GF-D8 (cell line): ENCODE measurements at places on chromosomes 16 and 17.
A peak's percentile ranks its signal among the peaks of the same experiment; 100 is the strongest.

DNA sequence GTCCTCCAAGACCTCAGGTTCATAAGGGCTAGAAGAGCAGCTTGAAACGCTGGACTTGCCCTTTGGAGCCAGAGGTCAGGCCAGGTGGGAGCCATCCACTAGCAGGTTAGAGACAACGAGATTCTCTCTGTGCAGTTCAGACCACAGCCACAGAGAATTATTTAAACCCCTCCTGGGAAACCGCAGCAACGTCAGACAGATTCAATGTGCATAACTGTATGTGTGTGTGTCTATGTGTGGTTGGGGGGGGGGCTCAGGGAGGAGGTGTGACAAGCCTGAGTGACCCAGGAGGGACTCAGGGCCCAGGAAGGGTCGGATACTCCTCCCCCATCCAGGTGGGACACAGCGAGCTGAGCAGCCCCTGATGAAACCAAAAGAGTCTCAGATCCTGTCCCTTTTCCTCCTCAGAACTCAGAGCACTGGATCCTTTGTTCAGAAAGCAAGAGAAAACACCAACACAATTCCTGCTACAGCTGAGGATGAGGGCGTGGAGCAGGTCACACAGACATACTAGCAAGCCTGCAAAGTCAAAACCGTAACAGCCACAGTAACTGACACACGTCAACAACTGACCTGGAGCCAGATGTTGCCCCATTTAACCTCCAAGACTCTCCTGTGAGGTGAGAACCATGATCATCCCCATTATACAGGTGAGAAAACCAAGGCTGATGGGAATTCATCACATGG is 66.8 kb downstream of the XYLT1 start:
- DNase-seq, result no peak

DNA sequence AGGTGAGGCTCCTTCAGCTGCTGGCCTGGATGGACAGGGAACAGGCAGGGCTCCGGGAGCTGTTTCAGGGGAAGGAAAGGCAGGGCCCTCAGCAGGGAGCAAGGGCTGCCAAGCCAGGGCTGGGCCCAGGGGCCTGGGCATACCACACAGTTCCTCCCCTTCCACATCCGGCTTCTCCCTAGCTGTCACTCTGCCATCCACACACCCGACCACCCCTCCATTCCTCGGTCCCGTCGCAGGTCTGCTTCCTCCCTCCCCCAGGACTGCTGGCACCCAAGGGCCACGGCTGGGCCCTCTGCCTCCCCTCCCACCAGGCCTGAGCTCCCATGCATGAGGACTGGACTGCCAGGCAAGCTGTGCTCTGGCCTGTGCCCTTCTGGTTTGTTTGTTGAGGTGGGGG is 24.0 kb downstream of the CDIP1 start:
- DNase-seq, result no peak

GRCh38 chr16:11492808-11493530 is 93.8 kb downstream of the LITAF start:
- DNase-seq, result no peak

- no peak for DNase-seq
Measured at GRCh38 chr16:84699147-84699711, 571 bp upstream of the USP10 start.

DNA sequence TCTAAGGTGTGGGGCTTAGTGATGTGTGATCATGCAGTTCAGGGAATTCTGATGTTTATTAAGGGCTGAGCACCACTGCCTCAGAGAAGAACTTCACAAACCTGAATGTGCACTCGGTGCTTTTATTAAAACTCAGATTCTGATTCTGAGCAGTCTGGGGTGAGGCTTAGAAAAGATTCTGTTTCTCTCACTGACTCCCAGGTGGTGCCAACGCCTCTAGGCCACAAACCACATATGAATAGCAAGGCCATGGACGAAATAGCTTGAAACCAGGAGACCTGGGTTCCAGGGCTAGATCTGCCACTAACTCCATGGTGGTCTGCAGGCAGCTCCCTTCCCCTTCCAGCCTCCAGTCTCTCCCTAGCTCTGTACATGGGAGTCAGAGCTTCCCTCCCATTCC is 169.1 kb downstream of the HS3ST3B1 start:
- no peak for DNase-seq

DNA sequence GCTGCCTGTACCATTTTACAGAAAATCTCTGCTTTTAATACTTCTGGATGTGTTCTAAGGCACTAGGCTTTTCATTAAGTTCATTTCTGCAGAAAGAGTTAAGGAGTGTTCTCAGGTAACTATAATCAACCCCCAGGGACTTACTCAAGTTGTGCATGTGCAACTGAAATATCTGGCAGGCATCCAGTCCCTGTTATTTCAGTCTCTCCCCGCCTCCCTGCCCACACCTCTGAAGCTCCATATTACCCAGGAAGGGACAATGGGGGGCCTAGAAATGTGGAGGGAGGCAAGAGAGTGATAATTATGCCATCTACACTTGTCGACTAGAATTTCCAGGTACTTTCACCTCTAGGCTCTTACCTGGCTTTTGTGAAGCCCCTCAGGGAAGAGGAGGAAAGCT is 432.2 kb downstream of the MAF start:
- DNase-seq, result no peak

DNA sequence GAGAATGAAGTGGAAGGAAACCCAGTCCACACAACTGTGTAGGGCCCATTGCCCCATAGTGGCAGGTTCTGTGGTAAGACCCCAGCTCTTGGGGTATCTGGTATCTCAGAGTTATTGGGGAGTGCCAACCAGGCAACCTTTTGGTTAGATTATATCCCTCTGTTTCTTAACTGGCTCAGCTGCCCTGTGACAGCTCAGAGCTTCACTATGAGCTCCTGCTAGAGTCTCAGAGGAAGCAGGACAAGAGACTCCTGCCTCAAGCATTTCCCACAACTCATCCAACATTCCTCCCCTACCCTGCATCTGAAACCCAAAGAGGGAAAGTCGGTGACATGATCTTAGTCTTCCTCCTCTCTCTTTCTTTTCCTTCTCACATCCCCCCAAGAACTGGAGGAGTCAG is 292.3 kb downstream of the SHISA9 start:
- no peak for DNase-seq

- DNase-seq, result no peak
Measured at GRCh38 chr17:9883451-9883850, 21.6 kb downstream of the RCVRN start.

DNA sequence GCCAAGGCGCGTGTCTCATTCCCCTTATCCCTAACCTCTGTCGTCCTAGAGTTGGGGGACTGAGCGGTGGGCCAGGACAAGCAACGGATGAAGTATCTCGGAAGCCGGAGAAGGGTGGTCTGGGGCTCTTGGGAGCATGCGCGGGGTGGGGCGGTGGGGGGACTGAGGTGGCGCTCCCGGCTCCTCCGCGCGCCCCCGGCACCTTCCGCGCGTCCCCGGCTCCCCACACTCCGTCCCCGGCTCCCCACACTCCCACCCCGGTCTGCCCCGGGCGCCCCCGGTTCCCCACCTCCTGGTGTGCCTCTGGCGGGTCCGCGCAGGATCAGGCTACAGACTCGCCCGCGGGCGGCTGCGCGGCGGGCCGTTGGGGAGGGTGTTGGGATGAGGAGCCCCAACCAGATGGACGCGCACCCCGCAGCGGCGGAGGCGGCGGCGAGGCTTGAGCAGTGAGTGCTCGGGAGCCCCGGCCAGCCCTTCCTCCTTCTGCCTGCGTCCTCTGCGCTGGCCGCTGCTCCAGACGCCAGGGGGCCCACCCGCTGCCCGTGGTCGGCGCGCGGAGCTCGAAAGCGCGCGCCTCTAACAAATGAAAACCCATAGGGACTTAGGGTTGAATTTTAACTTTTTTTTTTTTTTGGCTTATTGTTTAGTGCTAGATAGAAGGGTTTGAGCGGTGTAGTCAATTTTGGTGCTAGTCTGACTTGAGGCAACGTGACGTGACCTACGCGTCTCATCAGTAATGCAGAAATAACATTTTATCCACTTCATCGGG is 5.6 kb upstream of the CRYM start:
- DNase-seq, result no peak

- no peak for DNase-seq
Measured at GRCh38 chr17:53941231-53941630, 118.5 kb downstream of the KIF2B start.

- no peak for DNase-seq
Measured at GRCh38 chr16:12168074-12169000, 191.8 kb downstream of the SNX29 start.

DNA sequence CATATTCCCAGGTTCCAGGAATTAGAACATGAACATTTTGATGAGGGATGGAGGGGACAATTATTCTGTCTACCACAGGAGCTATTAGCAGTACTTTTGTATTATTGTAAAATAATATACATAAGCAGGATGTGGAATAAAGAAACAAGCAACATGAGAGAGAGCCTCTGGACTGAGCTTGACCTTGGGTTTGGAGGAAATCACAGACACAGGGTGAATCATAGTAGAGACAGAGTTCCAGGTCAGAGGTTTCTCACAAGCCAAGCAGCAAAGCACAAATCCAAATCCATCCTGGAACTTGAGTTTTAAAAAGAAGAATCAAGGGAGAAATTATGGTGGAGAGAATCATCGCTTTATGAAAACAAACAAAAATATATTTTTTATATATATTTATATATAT is 5.1 kb downstream of the KRT31 start:
- DNase-seq, result no peak

DNA sequence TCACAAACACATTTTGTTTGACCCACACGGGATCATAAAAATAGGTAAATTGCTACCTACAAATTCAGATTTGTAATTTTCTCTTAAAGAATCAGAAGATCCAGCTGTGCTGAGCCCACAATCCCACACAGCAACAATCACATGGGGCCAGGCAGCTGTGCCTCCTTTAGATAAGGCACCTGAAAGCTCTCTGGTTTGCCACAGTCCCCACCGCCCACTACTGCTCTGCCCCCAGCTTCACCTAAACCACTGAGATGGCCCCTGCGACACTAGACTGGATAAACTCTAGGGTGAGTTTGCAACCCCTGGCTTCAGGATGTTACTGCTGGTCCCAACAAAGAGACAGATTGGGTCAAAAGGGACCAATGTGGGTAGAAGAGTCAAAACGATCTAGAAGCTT is 96.8 kb downstream of the GSG1L start:
- no peak for DNase-seq

GRCh38 chr17:55433629-55434422 is 12.2 kb upstream of the MMD start:
- peak; percentile 74 for DNase-seq

GRCh38 chr17:81895400-81895799 is 3.9 kb downstream of the ANAPC11 start:
- no peak for DNase-seq

DNA sequence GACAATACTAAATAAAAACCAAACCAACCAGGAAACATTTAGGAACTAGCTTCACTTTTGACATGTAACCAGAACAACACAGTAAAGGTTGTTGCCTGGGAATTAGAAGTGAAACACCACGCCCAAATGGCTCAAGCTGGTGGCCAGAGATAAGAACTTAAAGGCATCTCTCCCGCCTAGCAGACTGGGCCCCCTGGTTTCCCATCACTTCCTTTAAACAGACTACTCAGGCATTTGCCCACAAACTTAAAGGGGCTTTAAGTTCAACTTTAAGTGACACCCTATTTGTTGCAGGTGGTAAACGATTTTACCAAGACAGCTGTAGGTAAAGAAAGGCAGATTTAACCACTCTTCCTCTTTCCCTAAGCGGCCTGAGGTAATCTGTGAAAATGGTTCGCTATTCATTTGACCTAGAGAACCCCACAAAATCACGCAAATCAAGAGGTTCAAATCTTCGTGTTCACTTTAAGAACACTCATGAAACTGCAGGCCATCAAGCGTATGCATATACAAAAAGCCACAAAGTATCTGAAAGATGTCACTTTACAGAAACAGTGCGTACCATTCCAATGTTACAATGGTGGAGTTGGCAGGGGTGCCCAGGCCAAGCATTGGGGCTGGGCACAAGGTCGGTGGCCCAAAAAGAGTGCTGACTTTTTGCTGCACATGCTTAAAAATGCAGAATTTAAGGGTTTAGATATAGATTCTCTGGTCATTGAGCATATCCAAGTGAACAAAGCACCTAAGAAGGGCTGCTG is 40.8 kb upstream of the BPTF start:
- peak; percentile 86 for DNase-seq

- no peak for DNase-seq
Measured at GRCh38 chr17:42521666-42522262, 14.3 kb upstream of the NAGLU start.

- DNase-seq, result no peak
Measured at GRCh38 chr16:54106057-54106456, 180.5 kb downstream of the IRX3 start.

GRCh38 chr17:36689089-36689667 is 87.8 kb downstream of the MRM1 start:
- DNase-seq, result no peak

- DNase-seq, result no peak
Measured at GRCh38 chr17:55390364-55390977, 31.2 kb downstream of the MMD start.
